ENCODE measurements at places on chromosomes 6 and 20. TPM values are rescaled to one million over a fixed set of nuclear protein-coding genes. Genes with fewer than 3 reads are reported as not detected.

DNA sequence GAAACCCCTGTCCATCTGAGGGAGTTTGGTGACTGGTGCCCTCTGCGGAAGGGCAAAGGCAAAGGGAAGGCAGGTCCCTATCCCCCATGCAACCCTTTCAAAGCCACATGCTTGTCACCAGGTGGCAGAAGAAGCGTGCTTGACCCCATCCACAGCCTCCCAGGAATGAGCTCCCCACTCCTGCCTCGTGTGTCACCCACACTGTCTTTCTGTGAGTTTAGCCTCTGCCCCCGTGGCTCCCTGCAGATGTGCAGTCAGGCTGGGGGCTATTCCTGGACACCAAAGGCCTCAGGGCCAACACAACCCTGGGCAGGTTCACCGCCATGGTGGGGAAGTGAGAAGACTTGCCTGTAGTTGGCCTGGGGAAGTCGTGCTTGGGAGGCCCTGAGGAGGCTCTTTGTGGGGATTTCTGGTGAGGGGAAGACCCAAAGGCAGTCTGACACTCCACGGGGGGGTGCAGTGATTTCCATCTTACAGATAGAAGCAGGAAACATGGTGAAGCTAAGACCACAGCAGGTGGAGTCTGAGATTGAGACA, 16.6 kb upstream of the PCMTD2 start:
- DNase-seq: no peak

- no peak for DNase-seq
Measured at GRCh38 chr6:35683267-35683666, 5.4 kb downstream of the FKBP5 start.

DNA sequence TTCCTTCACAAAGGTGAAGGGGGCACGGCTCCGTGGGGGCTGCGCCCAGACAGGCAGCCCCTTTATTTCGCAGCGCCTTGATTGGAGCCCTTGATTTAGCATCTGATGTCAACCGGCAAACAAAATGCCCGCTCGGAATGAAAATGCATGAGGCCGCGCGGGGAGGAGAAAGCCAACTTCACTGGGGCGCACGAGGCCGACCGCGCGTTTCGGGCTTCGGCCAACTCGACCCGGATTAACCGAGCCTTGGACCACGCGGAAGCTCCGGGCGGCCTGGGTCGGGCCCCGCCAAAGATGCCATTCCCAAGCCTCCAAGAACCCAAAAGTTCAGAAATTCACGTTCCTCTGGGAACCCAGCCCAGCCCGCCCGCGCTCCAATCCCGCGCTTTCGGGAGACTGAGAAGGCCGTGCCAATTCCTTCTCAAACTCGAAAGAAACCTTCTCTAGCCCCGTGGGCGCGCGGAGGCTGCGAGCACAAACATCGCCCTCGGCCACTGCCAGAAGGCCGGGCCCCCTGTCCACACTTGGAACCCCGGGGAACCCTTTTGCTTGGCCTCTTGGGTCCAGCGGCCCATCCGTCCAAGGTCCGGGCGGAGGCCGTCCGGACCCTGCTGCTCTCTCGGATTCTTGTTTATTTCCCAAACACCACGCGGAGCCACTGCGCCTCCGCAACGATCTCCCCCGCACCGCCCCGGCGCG, 879 bp upstream of the INSM1 start:
- DNase-seq: no peak

GRCh38 chr6:75937846-75938245, 134.6 kb downstream of the IMPG1 start:
- no peak for DNase-seq

DNA sequence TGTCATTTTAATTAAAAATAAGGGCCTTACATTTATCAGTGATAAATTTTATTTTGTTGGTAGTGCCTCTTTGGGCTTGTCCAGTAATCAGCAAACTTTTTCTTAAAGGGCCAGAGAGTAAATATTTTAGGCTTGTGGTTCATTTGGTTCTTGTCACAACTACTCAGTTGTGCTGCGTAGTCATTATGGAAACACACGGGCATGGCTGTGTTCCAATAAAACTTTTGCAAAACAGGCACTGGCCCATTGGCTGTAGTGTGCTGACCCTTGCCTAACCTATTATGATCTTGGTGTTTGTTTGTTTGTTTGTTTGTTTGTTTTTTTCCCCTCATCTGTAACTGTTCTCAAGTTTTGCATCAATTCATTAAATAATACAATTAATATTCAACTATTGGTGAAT, 19.4 kb downstream of the TBPL1 start:
- DNase-seq: no peak

- no peak for DNase-seq
Measured at GRCh38 chr6:84639396-84639795, 125.0 kb downstream of the TBX18 start.

DNA sequence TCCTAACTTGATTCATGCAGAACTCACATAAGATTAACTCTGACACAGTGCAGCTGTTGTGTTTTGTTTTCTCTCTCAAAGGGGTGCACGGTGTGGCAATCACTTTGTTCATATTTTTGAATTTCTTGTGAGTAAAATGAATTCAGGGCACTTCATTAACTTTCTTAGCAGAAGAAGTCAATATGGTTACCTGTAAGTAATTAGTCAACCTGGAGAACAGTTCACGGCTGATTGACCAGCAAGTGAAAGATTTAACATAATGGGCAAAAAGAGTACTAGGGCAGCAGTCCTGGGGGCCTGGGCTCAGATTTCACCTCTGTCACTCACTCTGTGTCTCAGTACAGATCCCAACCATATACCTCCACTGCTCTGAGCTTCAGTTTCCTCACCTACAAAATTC, 102.4 kb upstream of the SPTLC3 start:
- DNase-seq: no peak

DNA sequence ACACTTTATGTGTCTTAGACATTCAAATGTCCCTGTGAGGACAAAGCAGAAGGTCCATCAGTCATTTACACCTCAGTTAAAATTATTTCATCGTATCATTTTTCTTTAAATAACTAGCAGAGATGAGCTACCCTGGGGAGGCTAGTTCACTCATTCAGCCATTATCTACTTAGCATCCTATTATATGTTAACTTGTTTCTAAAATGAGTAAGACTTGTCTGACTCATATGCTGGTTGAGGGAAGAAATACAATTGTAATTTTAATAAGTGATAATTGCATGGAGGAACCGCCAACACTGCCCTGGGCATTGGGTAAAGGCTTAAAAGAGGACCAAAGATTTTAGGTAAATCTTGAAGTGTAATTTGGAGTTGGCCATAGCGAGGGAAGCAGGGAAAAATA, 12.4 kb upstream of the PTPRK start:
- no peak for DNase-seq

- DNase-seq: no peak
Measured at GRCh38 chr6:133242637-133243585, 1.8 kb downstream of the EYA4 start.

DNA sequence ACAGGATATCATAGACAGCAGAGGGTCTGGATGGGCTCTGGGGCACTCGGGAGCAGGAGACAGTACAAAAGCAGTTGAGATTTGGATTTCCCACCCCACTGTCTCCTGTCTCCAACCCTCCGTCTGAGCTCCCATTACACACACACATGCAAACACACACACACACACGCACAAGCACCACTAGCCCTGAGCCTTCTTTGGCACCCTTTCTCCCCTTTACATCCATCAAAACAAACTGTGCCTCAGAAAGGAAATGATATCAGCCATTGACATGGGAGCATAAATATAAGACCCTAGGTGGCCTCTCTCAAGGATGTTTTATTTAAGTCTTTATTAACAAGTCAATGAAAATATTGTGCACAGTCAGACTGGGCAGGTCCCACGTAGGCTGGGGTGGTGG, 17.5 kb downstream of the TTBK1 start:
- DNase-seq: no peak

- DNase-seq: no peak
Measured at GRCh38 chr6:170365593-170365992, 59.0 kb downstream of the FAM120B start.

GRCh38 chr6:167530951-167531350, 206.1 kb downstream of the TTLL2 start:
- no peak for DNase-seq

- no peak for DNase-seq
Measured at GRCh38 chr6:103895136-103895535, 964.6 kb downstream of the HACE1 start.

GRCh38 chr6:8069631-8070284, 5.6 kb upstream of the BLOC1S5 start:
- no peak for DNase-seq

DNA sequence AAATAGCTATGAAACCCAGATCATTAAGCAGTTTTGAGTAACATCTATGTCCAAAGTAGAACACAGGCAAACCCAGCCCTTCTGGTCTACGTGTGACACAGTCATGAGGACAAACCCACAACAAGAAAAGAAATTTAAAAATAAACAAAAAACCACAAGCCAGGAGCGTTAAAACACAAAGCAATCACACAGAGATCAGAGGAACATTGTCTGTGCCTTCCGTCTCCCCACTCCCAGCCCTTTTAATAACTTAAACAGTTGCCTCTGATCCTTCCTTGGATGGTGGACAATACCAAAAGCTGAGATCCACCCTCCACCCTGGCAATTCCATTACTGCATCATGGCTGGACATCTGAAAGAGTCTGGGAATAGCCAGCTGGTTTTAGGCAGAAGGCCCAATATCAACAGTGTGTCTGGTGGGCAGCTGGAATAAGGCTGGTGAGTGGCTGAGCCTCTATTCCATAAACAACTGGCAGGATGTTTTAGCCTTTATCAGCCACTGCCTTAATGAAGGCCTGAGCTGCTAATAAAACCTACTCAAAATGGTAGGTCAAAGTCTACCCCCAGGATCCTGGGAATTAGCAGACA, 15.7 kb upstream of the LAMA4 start:
- DNase-seq: no peak

DNA sequence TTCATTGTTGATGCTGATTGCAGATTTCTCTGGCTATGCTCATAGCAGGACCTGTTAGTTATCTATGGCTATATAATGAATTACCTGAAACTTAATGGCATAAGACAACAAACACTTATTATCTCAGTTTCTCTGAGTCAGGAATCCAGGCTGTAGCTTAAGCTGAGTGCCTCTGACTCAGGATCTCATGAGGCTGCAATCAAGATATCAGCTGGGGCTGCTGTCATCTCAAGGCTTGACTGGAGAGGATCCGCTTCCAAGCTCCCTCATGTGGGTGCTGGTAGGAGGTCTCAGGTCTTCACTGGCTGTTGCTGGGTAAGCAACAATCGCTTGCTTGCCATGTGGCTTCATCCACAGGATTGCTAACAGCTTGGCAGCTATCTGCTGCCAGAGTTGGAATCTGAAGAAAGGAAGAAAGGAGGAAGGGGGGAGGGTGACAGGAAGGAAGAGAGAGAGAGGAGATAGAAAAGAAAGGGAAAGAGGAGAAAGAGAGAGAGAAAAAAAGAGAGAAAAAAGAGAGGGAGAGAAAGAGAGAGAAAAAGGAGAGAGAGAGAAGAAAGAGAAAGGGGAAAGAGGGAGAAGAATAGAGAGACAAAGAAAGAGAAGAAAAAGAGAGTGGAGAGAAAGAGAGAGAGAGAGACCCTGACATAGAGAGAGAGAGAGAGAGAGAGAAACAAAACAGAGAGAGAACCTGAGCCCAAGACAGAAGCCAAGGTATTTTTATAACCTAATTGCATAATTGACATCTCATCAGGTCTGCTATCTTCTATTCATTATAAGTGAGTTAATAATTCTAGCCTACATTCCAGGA, 579.0 kb upstream of the BTBD3 start:
- DNase-seq: no peak

DNA sequence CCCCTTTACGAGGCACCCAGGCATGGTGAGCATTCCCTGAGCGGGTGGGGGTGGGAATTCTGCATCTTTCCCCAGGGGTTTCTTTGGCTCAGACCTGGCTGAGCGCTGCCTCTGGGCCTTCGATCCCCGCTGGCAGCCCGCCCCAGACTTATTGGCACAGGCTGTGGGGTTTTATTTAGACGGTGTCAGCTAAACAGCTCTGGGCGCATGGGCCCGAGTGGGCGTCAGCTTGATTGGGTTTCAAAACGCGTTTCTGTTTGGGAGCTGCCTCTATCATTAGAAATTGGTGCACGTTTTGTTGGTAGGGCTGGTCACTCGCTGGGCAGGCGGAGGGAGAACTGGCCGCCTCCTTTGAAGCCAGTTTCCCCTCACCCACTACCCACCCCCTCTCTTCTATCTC, 21.0 kb downstream of the PMEPA1 start:
- no peak for DNase-seq

DNA sequence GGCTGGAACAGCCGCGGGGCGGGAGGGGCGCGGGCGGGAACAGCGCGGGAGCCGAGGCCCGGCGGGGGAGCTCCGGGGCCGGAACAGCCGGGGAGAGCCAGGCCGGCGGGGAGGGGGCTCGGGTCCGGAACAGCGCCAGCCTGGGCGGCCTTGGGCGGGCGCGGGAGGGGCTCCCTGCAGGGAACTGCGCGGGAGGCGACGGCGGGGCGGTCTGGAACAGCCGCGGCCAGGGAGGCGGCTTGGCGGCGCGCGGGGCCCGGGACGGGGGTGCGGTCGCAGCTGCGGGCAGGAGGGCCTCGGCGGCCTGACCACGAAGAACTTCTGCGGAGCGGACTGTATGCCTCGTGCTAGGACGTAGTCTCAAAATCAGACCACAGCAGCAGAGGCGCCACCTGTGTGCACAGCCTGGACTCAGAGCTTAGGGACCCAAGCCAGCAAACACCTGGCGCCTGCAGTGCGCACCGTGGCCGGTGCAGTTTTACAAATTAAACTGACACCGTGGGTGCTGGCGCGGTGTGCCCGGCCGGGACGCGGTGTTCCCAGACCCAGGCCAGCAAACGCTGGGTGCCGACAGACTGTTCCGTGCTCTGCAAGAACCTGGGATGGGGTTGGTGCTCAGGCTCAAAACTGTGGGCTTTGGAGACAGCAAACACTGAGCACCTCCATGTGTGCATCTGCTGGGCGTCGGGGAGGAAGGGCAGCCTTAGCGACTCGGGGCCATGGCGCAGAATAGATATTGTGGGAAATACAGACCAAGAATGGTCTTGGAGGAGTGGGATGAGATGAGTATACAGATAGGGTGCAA, 572 bp downstream of the ZNF341 start:
- no peak for DNase-seq

GRCh38 chr6:132530293-132530974, 7.6 kb upstream of the TAAR9 start:
- DNase-seq: peak; percentile 12

DNA sequence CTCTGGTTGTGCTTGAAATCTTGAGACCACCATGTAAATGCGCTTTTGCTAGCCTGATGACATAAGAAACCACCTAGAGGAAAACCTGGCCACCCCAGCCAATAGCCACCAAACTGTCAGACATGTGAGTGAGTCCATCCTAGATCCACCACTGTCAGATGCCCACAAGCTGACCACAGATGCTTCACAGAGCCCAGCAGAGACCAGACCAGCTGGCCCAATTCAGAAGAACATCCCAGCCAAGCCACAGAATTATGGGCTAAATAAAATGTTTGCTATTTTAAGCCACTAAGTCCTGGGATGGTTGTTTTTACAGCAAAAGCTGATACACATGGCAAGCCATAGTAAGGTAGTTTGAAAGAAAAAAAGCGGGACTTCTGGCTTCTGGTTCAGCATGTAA, 425.3 kb downstream of the KIF16B start:
- no peak for DNase-seq

- DNase-seq: no peak
Measured at GRCh38 chr6:12748815-12749521, 32.4 kb downstream of the PHACTR1 start.

IL17A gene
- not detected for total RNA-seq

SLC17A4 gene
- total RNA-seq: not detected

BPHL gene
- 29.1 TPM for total RNA-seq

CAGE1 gene
- total RNA-seq: not detected

SPTLC3 gene
- 1.2 TPM for total RNA-seq

KCNB1 gene
- not detected for total RNA-seq

COL11A2 gene
- 0.38 TPM for total RNA-seq

DZANK1 gene
- 1.4 TPM for total RNA-seq

KCNK5 gene
- total RNA-seq: 2.1 TPM

OR2J3 gene
- not detected for total RNA-seq

HUS1B gene
- not detected for total RNA-seq

SIRPB2 gene
- not detected for total RNA-seq

RSPH4A gene
- total RNA-seq: 0.42 TPM

NMBR gene
- not detected for total RNA-seq

All from kidney epithelial cell (primary cell).